ENCODE measurements at places on chromosomes 16 and 17.
A peak's percentile ranks its signal among the peaks of the same experiment; 100 is the strongest.

DNA sequence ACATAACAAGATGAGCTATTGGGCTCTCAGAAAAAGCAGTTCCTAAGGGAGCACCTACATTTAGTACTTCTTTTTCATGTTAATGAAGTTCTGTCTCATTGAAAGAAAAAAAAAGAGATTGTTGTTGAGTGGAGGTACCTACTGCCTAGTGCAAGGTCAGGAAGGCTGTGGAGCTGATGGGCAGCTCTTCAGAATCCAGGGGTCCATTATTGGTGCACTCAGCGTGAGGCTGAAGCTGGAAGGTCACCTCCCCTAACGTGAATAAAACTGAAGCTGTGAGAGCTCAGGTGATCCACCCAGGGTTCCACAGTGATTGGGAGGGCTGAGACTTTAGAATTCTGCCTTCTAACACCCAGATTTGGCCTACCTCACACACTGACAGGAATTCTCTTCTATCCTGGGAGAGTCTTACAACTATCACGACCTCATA lies 153.9 kb upstream of the TBX2 start:
- no peak for DNase-seq

DNA sequence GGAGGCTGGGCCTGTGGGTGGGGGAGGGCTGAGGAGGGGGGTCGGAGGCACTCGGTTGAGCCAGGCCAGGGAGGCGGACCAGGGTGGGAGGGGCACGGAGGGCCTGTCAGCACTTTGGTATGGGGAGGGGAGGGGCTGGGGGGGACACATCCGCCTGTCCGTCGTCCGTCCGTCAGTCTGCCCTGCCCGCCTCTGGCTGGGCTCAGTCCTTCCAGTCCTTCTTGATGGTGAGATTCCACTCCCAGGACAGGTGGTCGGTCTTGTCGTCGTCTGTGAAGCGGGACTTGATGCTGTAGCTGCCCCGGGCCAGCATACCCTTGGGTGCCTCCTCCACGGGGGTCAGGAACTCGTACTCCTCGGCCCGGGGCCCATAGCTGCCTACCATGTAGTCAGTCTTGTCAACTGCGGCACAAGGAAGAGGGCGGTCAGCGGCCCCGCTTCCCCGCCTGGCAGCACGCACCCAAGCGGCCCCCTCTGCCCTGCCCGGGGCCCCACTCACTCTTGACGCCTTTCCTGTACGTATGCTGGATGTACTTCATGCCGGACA lies 2.4 kb downstream of the ARHGDIA start:
- DNase-seq, result no peak

DNA sequence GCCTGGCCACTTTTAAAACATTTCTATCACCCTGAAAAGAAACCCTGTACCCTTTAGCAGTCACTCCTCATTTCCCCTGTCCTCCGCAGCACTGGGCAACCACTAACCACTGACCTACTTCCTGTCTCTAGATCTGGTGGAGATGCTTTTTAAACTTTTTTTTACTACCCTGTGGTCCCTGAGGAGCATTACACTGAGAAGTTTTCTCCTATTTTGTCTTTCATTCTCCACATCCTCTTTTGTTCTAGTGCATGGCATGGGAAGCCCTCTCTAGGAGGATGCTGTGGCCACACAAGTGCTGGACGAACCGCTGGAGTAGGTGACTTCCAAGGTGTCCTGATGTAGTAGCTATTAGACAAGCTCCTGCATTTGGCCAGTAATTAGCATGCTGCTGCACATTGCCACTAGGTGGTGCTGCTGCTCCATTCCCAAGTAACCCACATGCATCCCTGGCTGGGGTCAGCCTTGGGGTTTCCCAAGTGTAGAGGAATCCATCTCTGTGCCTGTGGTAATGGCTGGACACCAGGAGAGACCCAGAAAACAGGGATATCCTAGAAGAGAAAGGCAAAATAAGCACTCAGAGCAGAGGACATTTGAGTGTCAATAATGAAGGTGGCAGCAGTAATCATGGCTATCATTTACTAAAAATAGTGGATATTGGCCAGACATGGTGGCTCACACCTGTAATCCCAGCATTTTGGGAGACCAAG lies 143.8 kb upstream of the CRHR1 start:
- DNase-seq, result peak; percentile 91

GRCh38 chr17:732067-732901 lies at the start of gene TLCD3A:
Gene TLCD3A (plus strand): TSS chr17:732596. CDS start chr17:732648, 52 bp downstream.
- peak; percentile 78 for DNase-seq

DNA sequence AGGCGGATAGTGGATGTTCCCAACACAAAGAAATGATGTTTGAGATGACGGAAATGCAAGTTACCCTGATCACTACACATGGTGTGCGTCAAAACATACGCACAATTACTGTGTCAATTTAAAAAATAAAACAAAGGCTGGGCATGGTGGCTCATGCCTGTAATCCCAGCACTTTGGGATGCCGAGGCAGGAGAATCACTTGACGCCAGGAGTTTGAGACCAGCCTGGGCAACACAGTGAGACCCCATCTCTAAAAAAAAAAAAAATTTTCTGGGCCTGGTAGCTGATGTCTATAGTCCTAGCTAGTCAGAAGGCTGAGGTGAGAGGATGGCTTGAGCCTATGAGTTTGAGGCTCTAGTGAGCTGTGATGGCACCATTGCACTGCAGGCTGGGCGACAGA lies 51.8 kb downstream of the TEKT5 start:
- no peak for DNase-seq

GRCh38 chr17:50196036-50196435 lies 5.4 kb downstream of the COL1A1 start:
- DNase-seq, result no peak

DNA sequence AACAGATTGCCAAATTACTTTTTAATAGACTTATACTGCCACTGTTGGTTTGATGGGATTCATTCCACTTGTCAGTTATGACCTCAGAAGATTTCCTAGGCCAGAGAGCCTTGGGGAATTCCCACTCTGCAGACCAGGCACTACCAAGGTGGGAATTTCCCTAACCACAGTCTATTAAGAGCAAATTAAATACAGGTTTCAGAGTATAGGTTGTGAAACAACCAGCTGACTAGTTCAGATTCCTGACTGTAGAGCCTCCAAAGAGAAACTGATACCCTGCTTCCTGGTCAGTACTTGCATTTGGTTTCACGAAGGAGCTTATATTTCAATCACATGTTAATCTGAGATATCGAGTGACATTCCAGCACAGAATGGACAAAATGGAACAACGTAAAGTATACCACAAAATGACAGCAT lies 186.5 kb downstream of the STX8 start:
- no peak for DNase-seq

DNA sequence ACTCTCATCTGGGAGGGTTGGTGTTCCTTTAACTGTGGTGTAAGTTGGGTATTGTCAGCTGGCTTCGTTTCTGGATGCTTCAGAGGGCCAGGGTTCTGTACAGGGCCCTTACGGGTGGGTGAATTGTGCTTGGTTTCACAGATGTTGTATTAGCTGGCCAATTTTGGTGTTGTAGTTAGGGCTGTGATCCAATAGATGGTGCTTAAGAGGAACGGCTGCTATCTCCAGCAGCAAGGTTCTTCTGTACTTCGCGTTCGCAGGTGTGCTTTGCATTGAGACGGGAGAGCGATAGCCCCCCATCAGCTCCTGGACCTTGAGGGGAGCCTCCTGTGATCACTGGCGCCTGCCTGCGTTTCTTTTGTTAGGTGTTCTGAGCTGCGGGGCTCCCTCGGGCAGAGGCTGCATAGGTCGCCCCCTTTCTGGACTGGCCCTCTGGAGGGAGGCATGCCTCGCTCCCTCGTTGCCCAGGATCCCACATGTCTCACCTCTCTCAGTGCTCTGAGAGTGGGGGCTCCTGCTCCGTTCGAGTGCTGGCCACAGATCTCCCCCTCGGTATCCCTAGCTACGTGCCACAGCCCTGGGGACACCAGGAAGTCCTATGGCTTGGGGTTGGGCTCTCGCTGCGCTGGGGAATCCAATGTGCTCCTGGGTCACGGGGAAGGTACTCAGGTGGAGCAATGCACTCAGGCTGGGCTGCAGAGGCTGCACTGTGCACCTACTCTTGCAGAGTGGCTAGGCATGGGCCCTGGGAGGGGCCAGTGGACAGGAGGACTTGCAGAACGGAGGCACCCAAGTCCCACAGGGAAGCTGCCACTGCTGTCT lies 837 bp upstream of the PRDM7 start:
- DNase-seq, result peak; percentile 14

DNA sequence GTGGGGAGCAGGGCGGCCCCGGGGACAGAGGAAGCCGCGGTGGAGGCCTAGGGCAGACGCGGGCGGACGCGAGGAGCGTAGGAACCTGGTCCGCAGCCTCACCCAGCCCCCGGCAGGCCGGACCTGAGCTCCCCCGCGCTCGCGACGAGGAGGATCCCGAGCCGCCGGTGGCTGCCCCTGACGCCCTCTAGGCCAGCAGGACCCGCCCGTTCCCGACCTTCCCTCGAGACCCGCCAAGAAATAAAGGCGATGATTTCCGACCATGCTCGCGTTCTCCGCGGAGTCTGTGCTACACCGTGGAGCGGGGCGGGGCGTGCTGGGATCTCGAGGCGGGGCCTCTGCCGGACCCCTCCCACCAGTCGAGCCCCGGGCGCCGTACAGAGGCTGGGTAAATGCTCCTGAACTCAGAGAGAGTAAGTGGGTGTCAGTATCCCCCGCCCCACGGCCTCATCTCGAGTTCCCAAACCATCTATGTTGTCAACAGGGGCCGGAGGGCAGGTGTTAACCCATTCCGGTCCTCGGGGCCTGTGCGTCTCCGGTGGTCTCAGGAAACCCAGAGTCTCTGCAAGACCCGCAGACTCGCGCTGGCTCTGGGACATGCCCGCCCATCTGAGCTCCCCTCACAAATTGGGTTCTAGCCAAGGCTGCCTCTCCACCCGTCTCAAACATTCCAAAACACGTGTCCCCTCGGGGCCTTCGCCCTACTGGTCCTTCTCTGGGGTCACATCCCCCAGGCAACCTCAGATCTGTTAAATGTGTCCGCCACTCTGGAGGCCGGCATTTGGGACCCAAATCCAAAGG lies 13.7 kb downstream of the SYCE1L start:
- DNase-seq, result peak; percentile 89

- no peak for DNase-seq
These were observed 4.0 kb downstream of the CRYBA1 start for GRCh38 chr17:29250666-29251065.

DNA sequence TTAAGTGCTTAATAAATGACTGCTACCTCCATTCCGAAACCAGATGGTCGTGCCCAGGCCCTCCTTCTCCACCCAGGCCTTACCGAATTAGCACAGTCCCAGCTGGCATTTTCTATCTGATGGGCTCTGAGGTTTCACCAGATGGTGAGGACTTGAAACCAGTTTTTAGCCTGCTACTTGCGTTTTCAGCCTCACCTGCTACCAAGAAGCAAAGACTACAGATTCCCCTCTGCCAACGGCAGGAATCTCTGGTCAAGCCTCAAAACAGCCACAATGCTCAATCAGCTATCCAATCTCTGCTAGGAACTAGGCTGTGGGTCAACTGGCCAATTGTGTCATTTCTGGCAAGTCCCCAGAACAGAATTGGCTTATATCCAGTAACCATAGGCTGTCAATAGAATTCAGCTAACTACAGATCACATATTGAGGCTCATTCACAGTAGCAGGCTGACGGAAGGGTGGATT lies 11.7 kb downstream of the PECAM1 start:
- no peak for DNase-seq

- DNase-seq, result peak; percentile 54
These were observed at the start of gene HOXB4 for GRCh38 chr17:48577946-48578615. Gene HOXB4 (minus strand): TSS chr17:48578350. CDS start chr17:48578319, 31 bp downstream.

DNA sequence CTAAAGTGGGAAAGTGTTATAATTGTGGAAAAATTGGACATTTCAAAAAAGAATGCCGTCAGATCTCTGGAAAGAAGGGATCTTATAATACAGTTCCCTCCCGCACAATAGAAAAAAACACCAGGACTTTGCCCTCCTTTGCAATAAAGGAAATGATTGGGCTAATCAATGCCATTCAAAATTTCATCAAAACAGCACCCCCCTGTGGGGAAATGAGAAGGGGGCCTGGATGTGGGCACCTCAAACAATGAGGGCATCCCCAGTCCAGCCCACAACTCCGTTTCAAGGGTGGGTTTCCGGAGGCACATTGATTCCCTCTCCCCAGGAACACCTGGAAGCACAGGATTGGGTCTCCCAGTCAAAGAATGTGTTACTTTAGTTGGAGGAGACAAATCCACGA lies 26.1 kb downstream of the CD300LG start:
- no peak for DNase-seq

GRCh38 chr17:55750750-55751657 lies at the start of gene PCTP:
Gene PCTP (plus strand): TSS chr17:55751051. CDS start chr17:55751104, 53 bp downstream.
- peak; percentile 96 for DNase-seq

- DNase-seq, result no peak
These were observed 6.2 kb downstream of the ECI1 start for GRCh38 chr16:2244926-2245795.

DNA sequence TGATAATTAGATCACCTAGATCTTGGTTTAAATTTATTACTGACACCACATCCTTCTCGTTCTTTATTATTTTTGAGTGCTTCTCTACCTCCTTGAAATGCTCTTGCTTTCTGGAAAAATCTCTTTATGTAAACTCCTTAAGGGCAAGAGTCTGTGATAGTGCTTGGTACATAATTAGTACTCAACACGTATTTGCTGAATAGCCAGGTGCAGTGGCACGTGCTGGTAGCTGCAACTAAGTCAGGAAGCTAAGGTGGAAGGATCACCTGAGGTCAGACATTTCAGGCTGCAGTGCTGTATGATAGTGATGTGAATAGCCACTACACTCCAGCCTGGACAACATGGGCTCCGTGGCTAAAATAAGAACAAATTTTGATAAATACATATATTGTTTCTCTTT lies 63.0 kb downstream of the PPM1E start:
- DNase-seq, result no peak

DNA sequence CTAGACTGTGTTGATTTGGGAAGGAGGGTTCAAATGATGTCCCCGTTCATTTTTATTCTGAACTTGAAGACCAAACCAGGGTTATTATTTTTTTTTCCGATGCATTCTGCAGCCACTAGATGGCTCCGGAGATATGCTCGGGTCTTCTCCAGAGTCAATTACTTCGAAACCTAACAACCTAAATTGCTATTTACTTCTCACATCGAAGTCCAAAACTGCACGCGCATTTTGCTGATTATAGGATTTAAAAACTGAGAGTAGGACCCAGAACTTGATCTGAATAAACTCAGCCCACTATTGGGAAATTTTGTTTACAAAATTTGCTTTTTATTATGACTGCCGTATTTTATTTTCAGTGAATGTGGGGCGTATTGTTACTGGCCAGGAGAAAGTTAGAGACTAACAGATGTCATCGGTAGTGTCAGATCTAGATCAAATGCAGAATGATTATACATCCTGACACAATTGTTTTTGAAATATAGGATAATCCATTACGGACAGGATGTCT lies 263.8 kb downstream of the HS3ST3A1 start:
- no peak for DNase-seq

DNA sequence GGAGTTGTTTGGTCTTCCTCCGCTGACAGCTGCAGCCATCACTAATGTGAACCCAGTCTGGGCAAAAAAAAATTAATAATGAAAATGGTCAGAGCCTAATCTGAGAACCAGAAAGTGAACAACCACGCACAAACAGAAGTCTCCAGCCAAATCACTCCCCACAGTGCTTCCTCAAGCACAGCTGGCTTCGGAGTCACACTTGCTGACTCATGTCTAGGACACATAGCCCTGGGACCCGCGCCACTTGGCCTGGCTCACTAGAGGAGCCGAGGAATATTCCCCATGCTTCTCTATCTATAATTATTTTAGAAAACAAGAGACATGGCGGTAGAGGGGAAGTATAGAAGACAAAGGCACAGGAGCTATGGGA lies 109.1 kb downstream of the ZFHX3 start:
- DNase-seq, result no peak

GRCh38 chr16:71344315-71344905 lies 14.1 kb upstream of the CALB2 start:
- no peak for DNase-seq

Measured in glutamatergic neuron (in vitro differentiated cells).